ENCODE measurements at places on chromosomes 2 and 18.
A peak's percentile ranks its signal among the peaks of the same experiment; 100 is the strongest.

DNA sequence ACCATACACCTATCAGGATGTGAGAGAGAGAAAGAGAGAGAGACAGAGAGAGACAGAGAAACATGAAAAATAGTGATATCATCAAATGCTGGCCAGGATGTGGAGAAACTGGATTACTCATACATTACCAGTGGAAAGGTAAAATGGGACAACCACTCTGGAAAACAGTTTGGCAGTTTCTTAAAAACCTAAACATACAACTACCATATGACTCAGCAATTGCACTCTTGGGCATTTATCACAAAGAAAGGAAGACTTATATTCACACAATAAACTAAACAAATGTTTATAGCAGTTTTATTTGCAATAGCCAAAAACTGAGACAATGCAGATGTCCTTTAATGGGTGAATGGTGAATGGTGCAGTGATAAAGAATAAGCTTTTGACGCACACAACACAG lies 29.1 kb downstream of the SLC4A3 start:
- DNase-seq = no peak

DNA sequence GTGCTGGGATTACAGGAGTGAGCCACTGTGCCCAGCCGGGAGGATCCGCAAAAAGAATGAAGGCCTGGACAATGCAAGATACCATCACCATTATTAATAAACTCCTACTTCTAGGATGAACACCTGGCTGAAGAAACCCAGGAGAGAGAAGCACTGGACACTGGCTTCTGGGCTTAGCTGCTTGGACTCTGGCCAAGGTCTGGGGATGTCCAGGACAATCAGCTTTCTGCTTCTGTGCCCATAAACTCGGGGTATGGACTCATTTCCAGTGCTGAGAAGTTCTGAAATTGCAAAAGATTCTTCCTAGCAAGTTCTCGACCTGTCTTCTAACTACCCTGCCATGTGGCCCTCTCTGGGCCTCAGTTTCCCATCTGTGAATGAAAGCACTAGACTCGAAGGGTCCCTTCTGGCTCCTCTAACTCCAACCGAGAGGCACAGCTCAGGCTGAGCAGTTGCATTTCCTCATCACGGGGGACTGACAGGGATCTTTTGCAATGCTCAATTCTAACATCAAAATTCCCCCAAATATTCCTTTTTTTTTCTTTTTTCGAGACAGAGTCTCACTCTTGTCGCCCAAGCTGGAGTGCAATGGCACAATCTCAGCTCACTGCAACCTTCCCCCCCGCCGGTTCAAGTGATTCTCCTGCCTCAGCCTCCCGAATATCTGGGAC lies 2.4 kb upstream of the SH2D6 start:
- no peak for DNase-seq

DNA sequence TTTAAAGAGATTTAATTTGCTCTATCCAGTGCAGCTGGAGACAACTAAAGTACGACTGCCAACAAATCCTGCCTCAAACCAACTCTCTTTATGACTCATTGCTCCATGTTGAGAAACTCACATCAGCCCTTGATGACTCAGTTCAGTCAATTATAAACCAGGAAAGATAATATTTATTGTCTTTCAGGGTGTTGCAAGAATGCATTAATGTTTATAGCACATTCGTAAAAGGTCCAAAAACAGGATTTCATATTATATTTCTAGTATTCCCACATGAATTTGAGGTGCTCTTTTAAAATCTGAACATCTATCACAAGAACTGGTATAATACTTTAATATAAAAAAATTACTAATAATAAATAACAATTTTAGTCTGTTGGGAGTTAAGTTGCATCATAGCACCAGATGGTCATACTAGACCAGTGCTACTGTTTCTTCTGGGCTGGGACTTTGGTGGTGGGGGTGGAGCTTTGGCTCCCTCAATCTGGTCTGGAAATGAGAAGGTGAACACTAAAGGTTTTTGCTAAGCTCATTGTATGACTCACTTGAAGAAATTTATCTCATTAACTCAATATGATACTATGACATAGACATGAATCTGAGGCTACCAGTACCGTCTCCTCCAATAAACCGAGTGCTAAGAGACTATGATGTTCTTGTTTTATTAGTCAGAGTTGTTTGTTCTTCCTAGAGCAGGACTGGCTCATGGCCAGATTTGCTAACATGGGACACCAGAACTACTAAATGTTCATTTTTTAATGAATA lies 26.6 kb upstream of the MAP3K20 start:
- DNase-seq = peak; percentile 74

GRCh38 chr2:218858671-218859555 lies 692 bp upstream of the WNT6 start:
- no peak for DNase-seq

GRCh38 chr2:171154348-171154747 lies 6.3 kb downstream of the TLK1 start:
- DNase-seq = peak; percentile 39

DNA sequence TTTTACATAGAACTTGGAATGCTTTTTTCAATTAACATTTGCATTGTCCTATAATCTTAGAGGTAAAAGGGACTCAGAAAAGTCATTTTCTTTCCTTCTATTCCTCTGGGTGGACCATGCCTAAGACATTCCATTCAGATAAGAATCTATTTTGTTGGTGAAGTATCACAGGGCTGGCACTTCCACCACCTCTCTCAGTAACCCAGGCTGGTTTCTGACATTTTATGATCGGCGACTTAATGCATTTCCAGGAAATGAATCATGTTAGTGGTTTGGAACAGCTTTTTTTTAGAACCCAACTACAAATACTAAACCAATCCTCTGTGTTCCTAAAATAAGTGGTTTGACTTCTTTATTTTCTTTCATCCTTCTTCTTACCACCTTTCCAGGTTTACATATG lies 27.0 kb downstream of the GAD1 start:
- peak; percentile 14 for DNase-seq

DNA sequence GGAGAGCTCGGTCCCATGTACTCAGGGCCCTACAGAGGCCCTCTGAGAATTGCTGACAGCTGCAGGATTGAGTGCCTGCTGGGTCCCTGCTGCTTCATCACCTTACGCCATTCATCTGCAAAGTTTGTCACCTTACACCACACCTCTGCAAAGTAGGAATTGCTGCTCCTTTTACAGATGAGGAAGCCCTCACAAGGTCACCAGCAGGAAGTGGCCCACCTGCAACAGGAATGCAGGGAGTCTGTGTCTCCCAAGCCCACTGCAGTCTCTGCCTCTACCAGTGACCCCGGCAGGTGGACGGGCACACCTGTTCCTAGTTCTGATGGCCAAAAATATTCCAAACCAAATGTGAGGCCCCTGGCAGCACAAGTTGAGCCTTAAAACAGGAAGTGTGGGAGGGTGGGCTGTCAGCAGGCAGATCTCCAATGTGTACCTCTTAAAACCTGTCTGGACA lies 441.4 kb downstream of the NBAS start:
- DNase-seq = no peak

- DNase-seq = no peak
Observed at GRCh38 chr2:62455957-62456692, 49.9 kb downstream of the TMEM17 start.

DNA sequence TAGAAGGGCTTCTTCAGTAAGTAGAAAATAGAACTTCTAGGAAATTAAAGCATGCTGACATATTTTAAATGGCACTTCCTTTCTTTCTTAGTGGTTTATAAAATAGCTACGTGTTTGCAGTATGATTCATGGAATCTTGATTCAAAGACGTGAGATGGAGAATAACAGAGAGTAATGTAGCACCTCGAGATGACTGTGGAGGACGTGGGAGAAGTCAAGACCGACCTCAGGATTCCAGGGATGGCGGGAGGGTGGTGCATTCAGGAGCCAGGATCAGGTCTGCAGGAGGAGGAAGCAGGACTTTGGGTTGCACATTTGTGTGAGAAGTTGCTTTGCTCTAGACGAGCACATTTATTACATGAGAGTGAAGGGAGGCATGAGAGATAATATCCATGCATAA lies 56.0 kb downstream of the DCDC2C start:
- DNase-seq = no peak

DNA sequence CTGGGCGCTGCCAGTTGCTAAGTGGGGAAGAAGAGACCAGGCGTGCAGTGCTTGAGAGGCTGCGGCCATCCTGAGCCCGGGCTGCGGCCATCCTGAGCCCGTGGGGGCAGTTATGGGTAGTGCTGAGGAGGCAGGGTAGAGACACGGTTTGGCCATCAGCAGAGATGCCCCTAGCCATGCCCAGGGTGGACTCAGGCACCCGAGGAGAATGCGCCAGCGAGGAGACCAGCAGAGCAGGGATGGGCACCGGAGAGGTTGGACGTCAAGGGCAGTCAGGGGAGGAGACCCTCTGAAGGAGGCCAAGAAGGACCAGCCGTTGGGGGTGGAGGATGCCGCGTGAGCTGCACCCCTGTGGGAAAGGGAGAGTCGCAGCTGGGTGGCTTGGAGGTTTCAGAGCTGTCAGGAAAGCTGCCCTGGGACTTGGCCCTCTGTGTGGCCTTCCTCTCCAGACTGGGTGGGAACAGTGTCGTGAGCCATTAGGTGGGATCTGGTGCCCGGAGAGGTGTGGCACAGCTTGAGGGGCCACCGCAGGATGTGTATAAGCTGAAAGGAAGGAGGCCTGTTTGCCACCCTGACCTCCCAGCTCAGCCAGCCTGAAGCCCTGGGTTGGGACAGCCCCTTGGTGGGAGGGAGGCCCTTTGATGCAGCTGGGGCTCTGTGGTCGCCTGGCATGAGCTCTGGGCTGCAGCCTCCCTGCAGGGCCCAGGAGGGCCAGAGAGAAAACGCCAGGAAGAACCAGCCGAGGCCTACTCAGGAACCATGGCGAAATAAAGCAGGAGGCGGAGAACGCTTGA lies 56.0 kb downstream of the SH3BP4 start:
- no peak for DNase-seq

DNA sequence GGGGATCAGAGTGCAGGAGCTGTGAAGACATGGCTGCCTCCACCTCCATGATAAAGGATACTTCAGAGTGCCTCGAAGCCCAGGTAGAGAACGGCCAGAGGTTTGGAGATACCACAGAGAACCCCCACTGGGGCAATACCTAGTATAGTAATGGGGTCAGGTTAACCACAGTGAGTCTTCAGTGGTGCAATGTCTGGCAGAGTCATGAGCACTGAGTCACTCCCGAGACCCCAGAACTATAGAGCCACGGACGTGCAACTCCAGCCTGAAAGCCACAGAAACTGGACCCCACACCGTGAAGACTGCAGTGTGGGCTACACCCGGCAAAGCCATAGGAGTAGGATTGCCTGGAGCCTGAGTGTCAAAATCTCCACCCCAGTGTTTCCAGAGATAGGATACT lies 746.6 kb downstream of the CBLN2 start:
- no peak for DNase-seq

- no peak for DNase-seq
Observed at GRCh38 chr2:516944-517343, 160.3 kb downstream of the TMEM18 start.

DNA sequence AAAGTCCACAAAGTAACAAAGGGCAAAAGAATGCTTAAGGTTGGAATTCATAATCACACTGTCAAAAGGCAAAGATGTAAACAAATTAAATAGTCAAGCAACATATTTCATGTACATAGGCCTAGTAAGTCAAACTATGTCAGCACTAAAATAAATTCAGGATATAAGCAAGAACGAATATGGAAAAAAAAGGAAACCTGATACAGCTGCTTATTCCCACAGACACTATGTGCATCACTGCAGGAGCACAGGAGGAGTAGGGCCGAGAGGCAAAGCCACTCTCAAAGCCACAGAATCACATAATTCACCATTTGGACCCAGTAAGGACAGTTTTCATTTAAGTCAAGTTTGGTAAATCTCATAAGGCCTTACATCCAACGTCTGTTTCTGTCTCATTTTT lies 116.6 kb downstream of the SATB2 start:
- no peak for DNase-seq

DNA sequence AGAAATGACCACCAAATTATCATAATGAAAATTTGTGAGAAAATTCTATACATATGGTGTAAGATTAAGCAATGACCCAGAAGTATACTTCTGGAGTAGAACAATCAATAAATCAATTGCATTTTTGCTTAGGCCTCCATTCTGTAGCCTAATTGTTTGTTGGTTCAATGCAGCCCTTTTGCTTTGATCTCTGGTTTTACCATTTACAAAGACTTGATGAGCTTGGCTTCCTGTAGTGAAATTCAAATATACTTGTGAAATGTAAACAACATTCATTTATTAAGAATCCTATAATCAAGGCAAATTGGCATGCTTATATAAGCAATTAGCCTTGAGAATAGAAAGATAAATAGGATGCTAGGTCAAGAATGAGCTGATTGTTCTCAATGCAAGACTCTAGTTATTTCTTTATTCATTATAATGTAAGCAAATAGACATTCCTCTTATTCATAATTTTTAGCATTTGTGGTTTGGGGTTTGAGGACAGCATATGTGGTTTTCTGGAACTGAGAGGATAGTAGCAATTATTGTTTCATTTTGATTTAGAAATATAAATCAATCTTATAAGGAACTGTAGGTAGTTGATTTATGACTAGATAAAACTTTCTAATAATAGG lies 9.7 kb downstream of the FMNL2 start:
- no peak for DNase-seq

- no peak for DNase-seq
Observed at GRCh38 chr2:225270053-225270452, 129.5 kb upstream of the NYAP2 start.

DNA sequence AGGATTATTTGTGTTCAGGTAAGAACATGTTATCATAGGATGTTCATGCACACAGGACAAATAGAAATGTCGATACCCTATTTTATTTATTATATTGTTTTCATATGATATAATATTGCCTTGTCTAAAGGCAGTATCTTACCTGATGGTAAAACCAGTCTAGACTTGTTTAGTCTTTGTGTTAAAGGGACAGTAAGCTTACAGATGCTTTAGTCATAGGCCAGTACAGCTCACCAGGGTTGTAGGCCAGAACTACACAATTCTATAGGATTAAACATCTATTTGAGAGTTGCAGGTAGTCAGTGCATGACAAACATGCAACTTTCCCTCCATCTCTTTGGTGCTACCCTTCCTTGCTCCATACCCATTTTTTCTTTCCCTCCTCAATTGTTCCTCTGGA lies 158.5 kb downstream of the GALNT3 start:
- no peak for DNase-seq

DNA sequence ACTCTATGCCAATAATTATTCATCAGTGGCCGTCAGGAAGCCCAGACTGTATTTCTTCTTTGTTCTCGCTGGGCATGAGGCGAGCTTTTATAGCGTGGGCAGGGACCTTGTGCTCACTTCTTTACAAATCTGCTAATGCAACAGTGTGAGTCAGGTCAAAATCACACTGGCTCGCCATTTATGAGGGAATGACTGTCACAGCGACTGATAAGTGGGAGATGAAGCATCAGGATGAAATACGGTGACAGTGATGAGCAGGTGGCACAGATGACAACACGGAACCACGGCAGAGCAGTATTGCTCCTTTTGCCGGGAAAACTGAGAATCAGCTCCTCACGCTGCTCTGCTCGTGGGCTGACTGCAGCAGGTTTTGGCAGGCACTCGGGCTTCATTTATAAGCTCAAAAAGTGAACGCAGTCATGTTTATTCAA lies 20.5 kb downstream of the TYMS start:
- no peak for DNase-seq

DNA sequence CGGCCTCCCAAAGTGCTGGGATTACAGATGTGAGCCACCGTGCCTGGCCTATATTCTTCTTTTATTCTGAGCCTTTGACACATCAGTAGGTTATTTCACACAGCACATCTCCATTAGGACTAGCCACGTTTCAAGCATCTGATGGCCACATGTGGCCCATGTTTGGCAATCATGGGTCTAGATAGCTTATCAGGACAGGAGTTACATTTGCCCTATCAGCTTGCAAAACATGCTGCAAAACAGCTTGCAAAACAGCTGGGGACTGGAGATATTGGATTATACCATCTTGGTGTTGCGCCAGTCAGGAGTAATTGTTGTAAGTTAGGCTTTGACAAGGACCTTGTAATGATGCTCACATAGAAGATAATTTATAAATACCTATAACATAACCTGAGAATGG lies 94.9 kb downstream of the GBX2 start:
- no peak for DNase-seq
